ENCODE measurements at places on chromosomes 7 and 10.

GRCh38 chr10:96493871-96494525 lies 19.7 kb downstream of the TLL2 start:
- no peak for DNase-seq

GRCh38 chr10:124416733-124417132 lies 2.0 kb downstream of the OAT start:
- DNase-seq: no peak

GRCh38 chr7:74173866-74174605 lies at the start of gene EIF4H:
TSS of gene EIF4H (plus strand) at chr7:74174356. CDS start at chr7:74174384, 28 bp downstream.
- DNase-seq: peak; percentile 93

- no peak for DNase-seq
Observed at GRCh38 chr7:98968621-98969020, 90.3 kb downstream of the TRRAP start.

- no peak for DNase-seq
Observed at GRCh38 chr10:59366290-59366689, 3.9 kb upstream of the FAM13C start.

GRCh38 chr10:34681933-34682332 lies 133.2 kb downstream of the PARD3 start:
- DNase-seq: no peak

DNA sequence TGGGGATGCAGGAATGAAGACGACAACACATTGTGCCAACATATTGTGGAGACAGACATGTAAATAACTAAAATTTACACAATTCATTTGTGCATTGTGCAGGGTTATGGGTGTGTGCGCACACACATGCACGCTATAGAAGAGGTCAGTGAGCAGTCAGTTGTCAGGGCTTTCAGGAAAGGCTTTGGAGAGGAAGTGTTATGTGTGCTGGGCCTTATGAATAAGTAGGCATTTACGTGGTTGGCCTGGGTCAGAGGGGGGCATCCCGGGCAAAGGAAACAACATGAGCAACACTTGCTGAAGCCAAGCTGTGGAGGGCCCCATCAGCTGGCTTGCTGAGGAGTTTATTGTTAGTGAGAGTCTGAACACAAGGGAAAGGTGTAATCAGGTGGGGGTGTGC lies 4.1 kb downstream of the PRXL2A start:
- no peak for DNase-seq

GRCh38 chr10:131311661-131312477 lies at the start of gene TCERG1L:
TSS of gene TCERG1L (minus strand) at chr10:131311721. CDS start at chr10:131311635, 86 bp downstream.
- no peak for DNase-seq

DNA sequence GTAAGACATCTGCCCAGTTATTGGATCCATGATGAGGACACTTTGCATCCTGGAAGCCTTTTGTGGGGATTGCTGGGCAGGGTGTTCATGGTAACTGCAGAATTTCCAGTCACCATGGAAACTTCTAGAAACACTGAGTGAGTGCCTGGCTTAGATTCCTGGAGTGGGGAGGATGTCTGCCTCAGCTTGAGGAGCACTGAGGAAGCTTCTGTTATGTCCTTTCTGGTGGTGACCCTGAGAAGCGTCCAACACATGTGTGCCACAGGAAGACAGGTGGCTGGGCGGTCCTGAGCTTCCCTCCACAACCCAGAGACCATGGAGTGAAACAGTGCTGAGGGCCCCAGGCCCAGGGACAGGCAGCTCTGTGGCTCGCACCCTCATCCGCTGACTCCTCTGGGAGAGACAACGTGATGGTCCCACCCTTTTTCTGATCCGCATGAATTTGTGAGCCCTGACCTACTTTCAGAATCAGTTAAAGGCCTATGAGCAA lies 191.8 kb upstream of the CXCL12 start:
- no peak for DNase-seq

DNA sequence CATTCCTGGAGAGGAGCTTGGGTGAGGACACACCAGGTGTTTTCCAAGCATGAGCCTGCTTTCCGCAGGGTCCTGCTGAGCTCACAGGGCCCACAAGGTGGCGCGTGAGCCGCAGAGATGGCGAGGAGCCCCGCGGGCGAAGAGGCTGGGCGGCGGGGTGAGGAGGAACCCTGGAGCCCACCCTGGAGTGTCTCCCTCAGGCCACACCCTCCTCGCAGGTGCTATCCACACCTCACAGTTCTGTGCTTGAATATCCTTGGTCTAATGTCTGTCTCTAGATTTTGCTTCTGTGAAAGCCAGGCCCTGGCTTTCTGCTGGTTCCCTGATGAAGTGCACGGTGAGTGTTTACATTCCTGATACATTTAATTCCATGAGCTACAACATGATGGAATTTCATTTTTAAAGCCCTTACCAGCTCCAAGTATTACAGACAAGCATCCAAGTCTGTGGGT lies 433.6 kb downstream of the ACTR3B start:
- peak; percentile 5 for DNase-seq
